ENCODE measurements at places on chromosomes 5 and 9.
A peak's percentile ranks its signal among the peaks of the same experiment; 100 is the strongest.

DNA sequence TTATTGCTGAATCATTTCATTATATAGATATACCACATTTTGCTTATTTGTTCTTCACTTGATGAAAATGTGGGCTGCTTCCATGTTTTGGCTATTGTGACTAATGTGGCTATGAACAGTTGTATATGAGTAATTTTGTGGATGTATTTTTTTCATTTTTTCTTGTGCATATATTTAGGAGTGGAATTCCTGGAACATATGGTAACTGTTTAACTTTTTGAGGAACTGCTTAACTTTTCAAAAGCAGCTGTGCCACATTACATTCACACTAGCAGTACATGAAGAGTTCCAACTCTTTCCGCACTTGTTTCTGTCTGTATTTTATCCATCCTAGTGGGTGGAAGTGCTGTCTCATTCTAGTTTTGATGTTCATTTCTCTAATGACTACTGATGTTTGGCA, 67.8 kb downstream of the JAK2 start:
- DNase-seq, result no peak

DNA sequence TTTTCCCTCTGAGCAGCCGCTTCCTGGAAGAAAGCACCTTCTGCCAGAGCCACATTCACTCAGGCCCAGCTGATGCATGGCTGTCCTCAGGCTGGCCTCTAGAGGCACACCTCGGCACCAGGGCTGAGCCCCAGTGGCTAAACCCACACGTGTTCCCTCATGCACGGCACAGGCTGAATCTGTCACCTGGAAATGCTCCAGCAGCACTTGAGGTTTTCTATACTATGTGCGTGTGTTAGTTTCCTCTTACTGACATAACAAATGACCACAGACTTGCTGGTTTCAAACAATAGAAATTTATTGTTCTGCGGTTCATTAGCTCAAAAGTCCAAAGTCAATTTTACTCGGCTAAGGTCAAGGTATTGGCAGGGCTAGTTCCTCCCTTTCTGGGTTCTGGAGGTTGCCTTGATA, 141.4 kb downstream of the LRRC70 start:
- DNase-seq, result peak; percentile 4

DNA sequence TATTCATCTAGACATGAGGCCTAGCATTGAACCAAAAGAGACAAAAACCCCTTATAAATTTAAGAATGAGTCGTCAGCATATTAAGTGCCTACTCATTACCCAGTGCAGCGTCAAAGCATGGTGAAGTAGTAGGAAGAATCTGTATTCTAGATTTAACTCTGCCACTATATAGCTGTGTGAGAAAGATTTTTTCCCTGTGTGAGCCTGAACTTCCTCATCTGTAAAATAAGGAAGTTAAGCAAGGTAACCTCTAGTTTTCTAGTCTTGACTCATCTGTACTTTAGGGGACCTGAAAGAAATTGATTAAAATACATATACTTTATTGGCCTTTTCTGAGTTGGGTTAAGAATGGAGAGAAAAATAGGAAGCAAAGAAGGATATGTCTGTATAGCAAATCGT, 82.1 kb upstream of the RUSC2 start:
- no peak for DNase-seq

DNA sequence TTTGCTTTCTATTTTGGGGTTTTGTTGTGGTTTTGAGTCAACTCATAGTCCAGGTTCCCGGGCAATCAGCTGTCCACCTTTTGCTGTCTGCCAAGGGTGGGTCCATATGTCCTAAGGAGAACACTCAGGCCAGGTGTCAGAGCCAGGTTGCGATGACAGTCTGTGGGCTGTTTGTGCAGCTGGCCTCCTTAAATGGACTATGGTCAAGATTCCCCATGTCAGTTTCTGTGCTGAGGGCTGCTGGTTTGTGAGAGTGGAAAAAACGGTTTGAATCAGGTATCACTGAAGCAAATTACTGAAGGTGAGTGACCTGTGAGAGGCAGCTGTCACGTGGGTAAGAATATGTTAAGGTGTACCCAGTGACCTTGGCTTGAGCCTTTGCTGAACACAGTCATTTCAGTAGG, 33.0 kb downstream of the SNX30 start:
- no peak for DNase-seq

- DNase-seq, result no peak
Observed at GRCh38 chr5:68054638-68055037, 160.9 kb upstream of the PIK3R1 start.

- DNase-seq, result no peak
Observed at GRCh38 chr9:126550891-126551351, 62.8 kb upstream of the LMX1B start.

DNA sequence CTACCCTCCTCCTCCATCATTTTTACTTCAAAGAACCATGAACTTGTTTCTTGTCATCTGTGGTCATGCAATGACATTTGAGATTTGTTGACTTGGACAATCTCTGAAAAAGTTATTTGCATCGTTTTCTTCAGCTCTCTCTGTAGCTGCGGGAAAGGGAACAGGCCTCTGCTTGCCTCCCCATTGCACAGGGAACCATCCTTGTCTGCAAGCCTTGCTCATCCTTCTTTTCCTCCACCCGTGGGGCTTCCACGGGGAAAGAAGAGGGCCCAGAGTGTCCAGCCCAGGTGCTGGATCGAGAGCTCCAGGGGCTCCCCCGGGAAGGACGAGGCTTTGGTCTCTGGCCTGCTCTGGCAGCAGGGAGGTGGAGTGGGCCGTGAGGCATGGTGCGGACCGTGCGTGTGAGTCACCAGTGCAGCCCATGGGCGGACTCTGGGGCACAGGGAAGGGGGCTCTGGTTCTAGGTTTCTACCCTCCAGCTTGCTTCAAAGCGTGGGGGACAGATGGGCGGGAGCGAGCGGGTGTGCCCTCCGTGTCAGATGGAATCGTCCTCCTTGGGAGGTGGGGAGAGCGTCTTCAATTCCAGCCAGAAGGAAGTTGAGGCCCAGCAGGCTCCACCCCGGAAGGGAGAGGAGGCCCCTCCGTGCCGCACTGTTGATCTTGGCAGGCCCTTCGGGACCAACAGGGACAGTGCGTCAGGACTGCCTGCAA, 6.0 kb upstream of the IRX4 start:
- no peak for DNase-seq

DNA sequence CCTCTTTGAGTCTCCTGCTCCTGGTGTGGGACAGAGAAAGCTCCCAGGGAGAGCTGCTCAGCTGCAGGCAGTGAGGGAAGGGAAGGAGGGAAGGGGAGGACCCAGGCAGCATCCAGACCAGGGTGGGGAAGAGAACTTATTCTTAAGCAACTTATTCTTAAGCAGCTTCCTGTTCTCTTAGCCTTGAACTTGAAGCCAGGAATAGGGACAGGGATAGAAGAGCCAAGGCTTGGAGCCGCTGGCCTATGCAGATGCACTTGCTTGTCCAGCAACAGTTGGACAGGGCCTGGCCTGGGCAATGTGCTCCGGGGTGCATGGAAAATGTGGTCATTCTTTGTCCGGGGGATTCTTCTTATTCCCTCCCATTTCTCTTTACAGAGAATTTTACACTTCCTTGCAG, 31.4 kb upstream of the SPTLC1 start:
- no peak for DNase-seq

DNA sequence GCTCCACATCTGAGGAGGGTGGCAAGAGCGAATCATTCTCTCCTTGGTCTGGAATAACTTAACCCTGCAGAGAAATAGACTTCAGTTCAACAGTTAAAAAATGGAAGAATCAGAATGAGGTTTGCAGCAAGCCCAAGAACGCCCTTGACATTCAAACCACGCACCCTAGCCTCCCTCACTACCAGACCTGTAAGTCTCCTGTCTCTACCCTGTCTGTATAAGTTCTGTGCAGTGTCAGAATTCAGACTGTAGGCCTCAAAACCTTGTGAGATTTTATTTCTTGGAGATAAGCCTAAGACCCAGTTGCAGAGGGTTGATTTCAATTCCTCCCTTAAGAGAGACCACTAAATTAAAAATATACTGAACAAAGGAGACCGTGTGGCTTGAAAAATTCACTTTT, 35.8 kb upstream of the PLPP1 start:
- DNase-seq, result no peak

GRCh38 chr5:147327421-147327820, 92.6 kb downstream of the STK32A start:
- no peak for DNase-seq

- no peak for DNase-seq
Observed at GRCh38 chr5:134392301-134392700, 19.4 kb downstream of the CDKN2AIPNL start.

- no peak for DNase-seq
Observed at GRCh38 chr9:85157772-85158171, 488.2 kb downstream of the NTRK2 start.

GRCh38 chr9:124527781-124528180, 20.6 kb upstream of the NR5A1 start:
- DNase-seq, result no peak

- DNase-seq, result no peak
Observed at GRCh38 chr9:89519366-89519805, 21.5 kb upstream of the SEMA4D start.

- no peak for DNase-seq
Observed at GRCh38 chr5:155908543-155908942, 418.4 kb upstream of the SGCD start.

- DNase-seq, result no peak
Observed at GRCh38 chr5:9951865-9952516, 297.7 kb downstream of the ATPSCKMT start.

GRCh38 chr9:131849391-131849790, 109.5 kb upstream of the RAPGEF1 start:
- no peak for DNase-seq

- no peak for DNase-seq
Observed at GRCh38 chr9:2281803-2282185, 266.6 kb downstream of the SMARCA2 start.

DNA sequence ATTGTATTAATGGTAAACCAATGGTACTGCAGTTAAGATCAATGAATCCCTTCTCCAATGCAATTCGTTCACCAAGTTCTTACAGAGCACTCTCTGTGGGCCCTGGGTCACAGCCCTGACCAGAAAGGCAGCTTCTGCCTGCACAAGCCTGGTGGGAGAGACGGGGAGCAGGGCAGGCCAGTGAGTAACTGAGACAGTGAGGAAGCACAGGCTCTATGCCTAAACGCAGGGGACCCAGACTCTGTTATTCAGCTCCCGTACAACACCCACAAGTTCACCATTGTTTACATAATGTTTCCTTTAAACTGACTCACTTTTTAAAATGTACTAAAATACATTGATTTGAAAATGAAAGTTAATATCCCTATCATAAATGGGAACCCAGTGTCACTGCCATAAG, 40.5 kb upstream of the CTSL start:
- no peak for DNase-seq

DNA sequence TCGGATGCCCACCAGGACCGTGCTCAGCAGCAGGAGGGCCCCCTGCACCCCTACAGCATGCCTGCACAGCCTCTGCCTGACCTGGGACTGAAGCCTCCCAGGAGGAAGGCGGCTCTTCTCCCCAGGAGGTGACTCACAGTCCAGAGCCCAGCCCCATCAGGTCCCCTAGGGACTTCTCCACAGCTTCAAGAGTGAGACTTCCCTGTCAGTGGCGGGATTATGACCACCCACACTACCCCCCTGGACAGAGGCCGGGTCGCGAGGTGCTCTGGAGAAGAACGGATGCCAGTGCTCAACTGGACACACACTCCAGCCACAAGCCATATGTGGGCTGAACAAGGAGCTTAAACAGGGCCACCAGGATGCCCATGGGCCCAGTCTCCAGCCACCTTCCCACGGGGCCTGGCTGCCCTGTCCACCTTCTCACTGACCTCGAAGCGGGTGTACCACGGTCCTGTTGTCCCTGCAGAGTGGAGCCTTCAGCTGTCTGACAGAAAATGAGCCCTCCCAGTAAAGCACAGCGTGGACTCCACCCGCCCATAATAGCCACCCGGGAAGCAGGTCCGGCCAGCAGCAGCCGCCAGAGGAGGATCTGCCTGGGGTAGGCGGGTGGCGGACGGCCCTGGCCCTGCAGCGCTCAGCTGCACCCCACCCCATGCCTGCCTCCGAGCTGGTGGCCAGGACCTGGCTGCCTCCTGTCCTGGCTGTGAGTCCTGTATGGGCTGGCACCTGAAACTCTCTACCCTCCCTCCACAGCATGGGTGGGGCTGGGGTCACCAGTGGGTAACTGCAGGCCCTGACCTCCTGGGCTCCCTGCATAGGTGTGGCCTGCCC, 54.7 kb downstream of the SEMA4D start:
- DNase-seq, result no peak

DNA sequence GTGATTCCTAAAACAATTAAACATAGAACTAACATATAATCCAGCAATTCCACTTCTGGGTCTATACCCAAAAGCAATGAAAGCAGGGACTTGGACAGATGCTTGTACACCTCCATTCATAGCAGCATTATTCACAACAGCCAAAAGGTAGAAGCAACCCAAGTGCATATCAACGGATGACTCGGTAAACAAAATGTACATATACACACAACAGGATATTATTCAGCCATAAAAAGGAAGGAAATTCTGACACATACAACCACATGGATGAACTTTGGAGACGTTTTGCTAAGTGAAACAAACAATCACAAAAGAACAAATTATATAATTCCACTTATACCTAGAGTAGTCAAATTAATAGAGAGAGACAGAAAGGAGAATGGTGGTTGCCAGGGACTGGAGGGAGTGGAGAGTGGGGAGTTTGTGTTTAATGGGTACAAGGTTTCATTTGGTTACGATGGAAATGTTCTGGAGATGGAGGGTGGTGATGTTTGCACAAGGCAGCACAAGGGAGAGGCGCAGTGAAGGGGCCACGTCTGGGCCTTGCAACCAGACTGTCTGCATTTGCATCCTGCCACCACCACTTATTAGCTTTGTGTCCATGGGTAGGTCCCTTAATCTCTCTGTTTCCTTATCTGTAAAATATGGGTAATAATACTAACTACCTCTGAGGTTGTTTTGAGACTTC, 36.3 kb upstream of the RLN1 start:
- no peak for DNase-seq

DNA sequence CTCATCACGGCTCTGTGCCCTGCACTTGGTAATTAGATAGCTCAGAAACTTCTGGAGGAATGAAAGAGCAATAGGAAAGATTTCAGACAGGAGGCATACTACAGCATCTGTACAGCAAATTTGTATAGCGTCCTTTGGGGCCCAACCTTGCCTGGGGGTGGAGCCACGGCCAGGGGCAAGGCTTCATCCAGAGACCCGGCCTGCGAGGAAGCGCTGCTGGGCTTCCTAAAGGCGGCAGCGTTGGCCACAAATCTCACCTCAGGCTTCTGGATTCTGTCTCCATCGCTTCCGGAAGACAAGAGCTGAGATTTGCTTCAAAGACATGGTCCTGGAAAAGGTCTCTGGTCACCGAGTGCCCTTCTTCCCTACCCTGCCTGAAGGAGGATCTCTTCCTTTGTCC, 12.2 kb upstream of the SPATA31D1 start:
- no peak for DNase-seq

DNA sequence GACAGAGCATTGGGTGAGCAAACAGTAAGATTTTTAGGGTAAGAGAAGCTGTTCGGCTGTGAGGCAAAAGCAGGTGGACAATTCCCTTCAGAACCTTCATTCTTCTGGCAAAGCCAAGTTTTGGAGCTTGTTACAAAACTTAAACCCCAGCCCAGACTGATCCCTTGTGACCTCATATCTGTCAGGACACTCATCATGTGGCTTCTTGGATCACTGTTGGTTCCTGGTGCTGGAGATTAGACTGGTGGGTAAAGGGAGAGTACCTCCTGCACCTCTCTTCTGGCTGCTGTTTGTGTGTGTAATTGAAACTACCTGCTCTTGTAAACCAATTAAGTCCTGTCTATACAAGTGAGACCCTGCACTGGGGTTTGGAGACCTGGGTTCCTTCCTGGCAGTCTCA, 21.0 kb downstream of the LARP1 start:
- no peak for DNase-seq

- no peak for DNase-seq
Observed at GRCh38 chr9:85248514-85249312, 493.0 kb downstream of the AGTPBP1 start.

GRCh38 chr9:130845901-130846481, 10.9 kb downstream of the ABL1 start:
- no peak for DNase-seq

- DNase-seq, result no peak
Observed at GRCh38 chr9:133443982-133444381, 15.8 kb upstream of the CACFD1 start.

Data from stimulated activated CD8-positive, alpha-beta memory T cell treated with anti-CD3 and anti-CD28 coated beads, Interleukin-15, amount 100 ng/mL, for 48 hours (primary cell).